Naive B cell (primary cell): ENCODE measurements at places on chromosomes 7 and 10.

- DNase-seq, result no peak
Measured at GRCh38 chr7:141415999-141416398, 135.2 kb upstream of the AGK start.

GRCh38 chr10:71267508-71268240 lies 51.4 kb upstream of the SLC29A3 start:
- no peak for DNase-seq

DNA sequence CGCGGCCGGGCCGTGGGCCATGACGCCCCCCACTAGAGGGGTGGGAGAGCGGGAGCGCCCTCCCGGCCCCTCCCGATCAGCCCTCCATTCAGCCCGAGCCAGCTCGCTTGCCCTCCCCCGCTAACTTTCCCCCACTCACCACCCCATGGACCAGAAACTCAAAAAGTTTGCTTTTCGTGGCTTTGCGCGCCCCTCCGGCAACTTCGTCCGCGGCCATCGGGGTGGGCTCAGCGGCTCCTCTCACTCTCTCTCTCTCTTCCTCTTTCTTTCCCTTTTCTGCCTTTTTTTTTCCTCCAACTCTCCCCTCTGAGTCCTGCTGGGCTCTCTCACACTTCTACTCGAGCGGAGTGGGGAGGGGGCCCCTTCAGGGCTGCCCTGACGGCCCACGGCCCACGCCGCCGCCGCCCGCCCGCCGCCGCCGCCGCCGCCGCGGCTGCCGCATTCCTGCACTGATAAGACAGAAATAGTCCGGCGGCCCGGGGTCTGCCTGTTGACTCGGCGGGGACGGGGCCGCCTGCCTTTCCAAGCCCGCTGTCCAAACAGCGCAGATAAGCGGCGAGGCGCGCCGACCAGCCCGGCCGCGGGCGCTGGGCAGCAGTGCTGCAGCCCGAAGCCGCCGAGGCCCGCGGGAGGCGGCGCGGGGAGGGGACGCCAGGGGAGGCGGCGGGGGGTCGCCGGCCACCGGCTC lies at the start of gene SMARCD3:
TSS of gene SMARCD3 (minus strand) at position 349 of the 688 bp plus-strand sequence. CDS start at position 217, 132 bp downstream.
- peak; percentile 45 for DNase-seq

GRCh38 chr7:36289833-36290661 lies 99.6 kb upstream of the ANLN start:
- no peak for DNase-seq

DNA sequence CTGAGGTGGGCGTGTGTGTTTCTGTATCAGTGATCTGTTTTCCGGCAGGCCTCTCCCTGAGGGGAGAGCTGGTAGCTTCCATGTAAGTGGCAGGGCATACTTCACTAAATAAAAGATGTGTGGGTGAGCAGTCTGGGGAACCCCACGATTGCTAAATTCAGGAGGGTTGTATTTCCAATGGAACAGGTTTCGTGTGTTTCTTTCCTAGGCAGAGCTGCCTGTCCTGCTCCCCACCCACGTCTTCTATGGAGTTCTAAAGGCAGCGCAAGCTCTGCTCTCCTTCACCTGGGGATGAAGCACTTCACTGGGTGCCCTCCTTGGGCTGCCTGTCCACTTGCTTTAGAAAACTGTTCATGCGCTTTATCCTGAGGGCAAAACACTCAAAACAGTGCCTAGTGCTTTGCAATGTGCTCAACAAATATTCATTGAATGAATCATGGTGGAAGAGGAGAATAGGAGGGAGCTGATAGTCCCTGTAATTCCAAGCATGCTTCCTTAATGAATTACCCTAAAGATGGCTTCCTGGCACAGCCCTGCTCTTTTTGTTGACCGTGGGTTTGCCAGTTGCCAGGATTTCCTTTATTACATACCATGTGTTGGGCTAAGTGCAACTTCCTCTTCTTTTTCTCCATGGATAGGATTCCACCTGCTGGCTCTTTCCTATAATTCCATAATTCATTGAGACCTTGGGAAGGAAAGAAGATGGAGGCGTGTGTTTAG lies 50.6 kb upstream of the SRPK2 start:
- no peak for DNase-seq

GRCh38 chr10:106513352-106513771 lies 651.1 kb downstream of the SORCS1 start:
- no peak for DNase-seq

DNA sequence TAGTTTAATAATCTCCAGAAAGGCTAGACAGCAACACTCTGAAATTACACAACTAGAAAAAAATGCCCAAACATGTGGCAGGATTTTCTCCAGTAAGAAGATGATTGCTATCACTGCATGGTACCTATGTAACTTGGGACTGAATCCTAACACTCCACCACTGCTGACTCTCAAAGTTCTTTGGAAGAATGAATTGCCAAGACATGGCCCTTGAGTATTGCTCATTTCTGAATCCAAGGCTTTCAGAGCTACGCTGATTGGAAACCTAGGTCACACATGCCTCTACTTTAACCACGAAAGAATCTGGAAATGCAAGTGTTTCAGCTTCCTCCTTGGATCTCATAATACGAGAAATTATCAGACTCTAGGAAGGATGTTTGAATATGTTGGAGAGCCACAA lies 167.5 kb upstream of the CELF2 start:
- no peak for DNase-seq

DNA sequence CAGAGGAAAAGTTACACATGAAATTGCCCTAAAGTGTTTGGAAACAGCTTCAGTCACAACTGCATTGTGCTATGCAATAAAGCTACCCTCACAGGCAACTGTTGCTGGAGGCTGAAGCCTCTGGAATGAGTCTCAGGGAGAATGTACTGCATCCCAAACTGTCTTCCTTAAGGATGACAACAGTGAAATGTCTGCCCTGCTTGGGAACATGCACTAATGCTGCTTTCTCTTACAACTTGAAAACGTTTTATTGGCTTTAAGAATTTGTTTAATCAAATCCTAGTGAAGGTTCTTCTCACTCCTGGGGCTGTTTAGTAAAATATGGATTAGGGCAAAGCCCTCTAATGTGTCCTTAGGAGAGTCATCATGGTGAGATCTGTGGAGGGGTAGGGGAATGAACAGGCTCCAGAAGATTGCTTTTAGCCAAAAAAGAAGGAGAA lies 215.4 kb downstream of the TWIST1 start:
- no peak for DNase-seq

DNA sequence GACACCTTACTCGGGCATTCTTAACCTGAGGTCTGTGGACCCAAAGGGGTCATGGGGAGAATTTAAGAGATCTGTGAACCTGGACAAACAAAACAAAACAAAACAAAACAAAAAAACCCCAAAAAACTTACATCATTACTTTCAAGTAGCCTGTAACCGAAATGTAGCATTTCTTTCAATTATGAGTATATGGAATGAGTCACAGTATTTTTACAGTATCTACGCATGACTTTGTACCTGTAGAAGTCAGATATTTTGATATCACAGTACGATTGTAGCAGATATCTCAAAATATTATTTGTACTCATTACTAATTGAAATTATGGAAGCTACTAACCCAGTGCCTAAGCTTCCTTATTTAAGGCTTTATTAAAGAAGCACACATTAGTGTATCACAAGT lies 210.2 kb downstream of the JAZF1 start:
- DNase-seq, result no peak

DNA sequence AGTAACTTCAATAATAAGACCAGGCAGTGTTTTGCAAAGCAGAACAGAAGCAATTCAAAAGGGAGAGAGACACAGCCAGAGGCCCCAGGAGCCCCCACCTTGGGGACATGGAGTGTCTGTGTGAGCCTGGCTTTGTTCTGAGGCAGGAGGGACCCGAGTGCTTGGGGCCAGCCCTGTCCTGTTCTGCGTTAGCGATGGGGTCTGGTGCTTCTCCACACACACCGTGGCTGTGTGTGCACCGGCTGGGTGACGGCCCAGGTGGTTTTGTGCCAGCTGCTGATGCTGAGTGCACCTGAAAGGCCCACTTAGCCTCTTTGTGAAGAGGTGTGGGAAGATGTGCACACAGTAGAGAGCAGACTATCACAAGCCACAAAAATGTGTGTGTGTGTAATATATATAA lies 468.9 kb downstream of the DNAJB6 start:
- DNase-seq, result no peak

DNA sequence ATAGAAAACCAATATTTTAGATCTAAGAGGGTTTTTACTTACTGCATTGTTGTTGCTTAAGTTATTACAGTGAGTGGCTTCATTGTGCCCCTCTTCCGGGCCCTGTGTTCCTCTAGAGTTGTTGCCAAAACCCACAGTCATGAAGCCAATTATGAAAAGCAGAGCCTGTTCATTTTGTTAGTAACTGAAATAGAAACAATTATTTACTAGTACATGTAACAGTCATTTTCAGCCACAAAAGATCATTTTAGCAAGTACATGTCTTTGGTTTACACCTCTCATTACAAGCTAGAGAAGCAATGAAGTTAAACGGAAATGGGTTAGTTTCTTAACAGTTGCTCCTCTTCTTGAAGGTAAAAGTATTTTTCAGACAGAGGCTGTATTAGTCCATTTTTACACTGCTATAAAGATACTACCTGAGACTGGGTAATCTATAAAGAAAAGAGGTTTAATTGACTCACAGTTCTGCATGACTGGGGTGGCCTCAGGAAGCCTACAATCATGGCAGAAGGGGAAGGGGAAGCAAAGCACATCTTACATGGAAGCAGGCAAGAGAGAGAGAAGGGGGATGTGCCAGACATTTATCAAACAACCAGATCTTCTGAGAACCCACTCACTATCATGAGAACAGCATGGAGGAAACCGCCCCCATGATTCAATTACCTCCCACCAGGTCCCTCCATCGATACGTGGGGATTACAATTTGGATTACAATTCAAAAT lies 380.5 kb downstream of the SFMBT2 start:
- no peak for DNase-seq

DNA sequence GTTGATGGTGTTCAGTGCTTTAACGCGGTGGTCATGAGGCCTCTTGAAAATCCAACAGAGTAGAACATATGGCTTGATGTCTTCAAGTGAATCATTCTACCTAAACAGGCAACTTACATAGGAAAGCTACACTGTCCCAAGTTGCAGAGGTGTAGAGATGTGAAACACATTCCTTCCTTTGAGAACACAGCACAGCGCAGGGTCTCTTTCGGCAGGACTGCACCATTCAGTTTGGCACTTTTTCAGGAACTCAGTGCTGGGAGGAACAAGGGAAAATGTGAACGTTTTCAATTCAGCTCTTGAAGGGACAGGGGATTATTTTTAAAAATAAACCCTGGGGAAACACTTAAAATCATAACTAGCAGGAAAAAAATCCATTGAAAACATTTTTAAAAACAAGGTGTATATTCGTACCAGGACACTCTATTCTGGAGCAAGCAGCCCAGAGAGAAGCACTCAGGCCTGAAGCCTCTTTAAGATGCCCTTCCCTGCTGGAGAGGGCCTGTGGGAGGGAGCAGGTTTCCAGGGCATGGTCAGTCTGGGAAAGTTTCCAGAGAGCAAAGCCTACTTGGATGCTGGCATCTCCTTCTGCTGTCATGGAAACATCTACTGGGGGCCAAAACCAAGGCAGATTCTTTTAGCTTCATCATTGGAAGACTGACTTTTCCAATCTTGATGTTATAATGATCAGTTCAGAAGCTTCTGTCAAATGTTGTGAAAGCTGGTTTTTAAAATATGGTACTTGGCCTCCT lies 60.4 kb upstream of the NPVF start:
- no peak for DNase-seq

- DNase-seq, result peak; percentile 19
Measured at GRCh38 chr10:91635401-91636400, 2.8 kb upstream of the PPP1R3C start.

DNA sequence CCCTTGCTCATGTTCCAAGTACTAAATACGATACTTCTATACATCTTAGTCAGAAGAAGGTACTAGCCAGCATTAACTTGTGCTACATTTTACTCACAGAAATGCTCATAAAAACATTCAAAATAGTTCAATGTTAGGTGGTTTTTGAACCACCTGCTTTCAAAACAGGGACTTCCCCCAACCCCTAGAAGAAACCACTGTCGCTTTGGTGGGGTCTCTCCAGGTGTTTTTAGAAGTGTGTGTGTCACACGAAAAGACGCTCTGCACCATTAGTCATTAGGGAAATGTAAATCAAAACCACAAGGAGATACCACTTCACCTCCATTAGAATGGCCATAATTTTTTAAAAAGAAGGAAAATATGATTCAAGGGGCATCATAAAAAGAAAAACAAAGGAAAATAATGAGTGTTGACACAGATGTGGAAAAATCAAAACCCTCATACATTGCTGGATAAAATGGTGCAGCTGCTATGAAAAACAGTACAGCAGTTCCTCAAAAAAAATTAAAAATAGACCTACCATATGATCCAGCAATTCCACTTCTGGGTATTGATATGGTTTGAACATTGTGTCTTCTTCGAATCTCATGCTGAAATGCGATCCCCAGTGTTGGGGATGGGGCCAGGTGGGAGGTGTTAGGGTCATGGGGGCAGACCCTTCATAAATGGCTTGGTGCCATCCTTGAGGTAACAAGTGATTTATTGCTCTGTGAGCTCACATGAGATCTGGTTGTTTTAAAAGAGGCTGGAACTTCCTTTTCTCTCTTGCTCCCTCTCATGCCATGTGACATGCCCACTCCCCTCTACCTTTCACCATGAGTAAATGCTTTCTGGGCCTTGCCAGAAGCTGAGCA lies 74.2 kb downstream of the MALSU1 start:
- peak; percentile 71 for DNase-seq

- no peak for DNase-seq
Measured at GRCh38 chr7:92797693-92798092, 38.7 kb downstream of the CDK6 start.

- DNase-seq, result peak; percentile 79
Measured at GRCh38 chr10:110138197-110138812, 69.1 kb upstream of the MXI1 start.

GRCh38 chr10:3895045-3895631 lies 110.1 kb upstream of the KLF6 start:
- no peak for DNase-seq

DNA sequence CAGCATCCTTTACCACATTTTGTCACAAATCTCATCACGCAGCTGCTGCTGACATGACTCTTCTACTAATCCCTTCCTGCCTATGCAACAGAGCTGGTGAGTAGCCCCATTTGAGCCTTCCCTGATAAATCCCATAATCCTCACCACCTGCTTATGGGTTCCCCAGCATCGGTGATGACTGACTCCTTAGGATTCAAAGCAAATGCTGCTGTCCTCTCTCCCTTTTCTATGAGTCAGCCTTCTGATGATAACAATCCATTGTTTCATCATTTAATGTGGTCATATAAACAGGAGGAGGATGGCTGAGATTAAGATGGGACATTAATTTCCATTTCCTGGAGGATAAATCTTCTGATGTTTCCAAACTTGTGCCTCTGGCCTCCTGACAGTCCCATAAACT lies 73.4 kb downstream of the SORCS1 start:
- no peak for DNase-seq

- DNase-seq, result no peak
Measured at GRCh38 chr7:127803626-127804025, 151.6 kb downstream of the SND1 start.

DNA sequence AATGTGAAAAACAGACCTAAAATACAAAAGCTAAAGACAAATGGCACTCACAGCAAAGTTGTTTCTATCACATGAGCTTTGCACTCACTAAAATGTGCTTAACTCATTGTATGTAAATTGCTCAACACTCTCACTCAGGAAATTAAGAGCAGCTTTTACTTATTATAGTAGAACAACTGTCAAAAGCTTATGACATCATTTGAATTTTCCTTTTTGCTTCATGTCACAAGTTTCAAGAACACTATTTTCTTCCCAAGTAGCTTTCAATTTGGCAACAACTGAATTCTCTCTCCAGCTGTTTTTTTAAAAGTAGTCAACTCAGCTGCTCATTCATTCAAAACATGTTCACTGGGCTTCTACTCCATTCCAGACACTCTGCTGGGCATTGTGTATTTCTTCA lies 46.9 kb downstream of the ATE1 start:
- DNase-seq, result no peak

- no peak for DNase-seq
Measured at GRCh38 chr7:54728411-54728810, 30.6 kb downstream of the SEC61G start.
